NCI-H2029 treated with DMSO at 0.1 percent for 48 hours (cell line): ENCODE measurements at places on chromosomes 12 and 14.

- no peak for DNase-seq
These were observed 356 bp downstream of the OR4Q2 start for GRCh38 chr14:20002319-20002718.

DNA sequence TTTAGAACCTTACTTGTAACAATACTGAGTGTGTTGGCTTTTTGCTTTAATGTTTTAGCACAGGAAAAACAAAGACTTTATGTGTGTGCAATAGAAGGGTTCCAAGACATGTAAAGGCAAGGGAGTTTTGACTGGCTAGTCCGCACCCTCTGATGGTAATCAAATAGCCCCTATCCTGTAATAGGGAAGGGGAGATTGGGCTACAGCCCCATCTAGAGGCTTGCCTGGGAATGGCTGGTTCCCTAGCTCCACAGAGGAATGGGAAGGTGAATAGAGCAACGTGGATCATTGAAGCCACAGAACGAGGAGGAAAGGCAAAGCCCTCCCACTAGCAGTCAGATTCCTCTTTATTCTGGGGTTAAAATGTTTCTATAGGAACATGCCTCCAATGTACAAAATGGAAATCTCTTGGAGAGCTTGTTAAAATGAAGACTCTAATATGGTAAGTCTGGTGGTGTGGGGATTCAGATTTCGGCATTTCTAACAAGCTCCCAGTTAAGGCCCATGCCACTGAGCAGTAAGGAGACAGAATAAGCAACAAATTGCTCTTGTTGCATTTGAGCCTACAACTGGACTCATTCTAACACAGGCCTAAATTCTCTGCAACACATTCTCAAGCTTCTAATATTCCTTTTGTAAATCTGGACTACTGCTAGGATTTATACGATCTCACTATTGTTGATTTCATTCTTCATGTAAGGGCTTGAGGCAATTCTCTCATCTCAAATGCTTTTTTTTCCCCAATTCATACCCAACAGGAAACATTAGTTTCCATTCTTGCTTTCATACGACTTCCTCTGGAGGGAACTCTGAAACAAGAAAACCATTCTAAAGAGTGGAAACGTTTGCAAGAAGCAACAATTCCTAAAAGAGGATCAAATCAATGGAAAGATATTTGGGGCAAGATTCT, 57.1 kb downstream of the NIN start:
- DNase-seq: peak; percentile 40

- no peak for DNase-seq
These were observed 615.1 kb downstream of the CCER1 start for GRCh38 chr12:90339837-90340236.

GRCh38 chr12:125652681-125653080, 587.4 kb downstream of the AACS start:
- DNase-seq: no peak

DNA sequence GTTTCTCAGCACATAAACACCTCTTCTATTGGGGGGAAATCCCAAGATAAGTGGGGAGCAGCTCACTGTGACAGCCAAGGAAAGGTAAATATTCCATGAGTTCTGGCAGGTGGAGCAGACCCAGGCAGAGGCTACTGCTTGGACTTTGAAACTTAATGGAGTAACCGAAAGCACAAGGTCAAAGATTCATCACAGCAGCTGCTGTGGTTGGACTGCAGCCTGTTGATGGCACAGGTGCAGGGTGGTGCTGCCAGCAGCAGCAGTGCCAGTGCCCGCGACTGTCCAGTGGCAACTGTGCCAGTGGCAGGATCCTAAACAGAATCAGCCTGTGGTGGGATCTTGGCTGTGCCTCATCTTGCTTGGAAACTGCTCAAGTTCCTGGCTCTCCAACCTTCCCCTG, 81.4 kb upstream of the ARID2 start:
- DNase-seq: no peak

DNA sequence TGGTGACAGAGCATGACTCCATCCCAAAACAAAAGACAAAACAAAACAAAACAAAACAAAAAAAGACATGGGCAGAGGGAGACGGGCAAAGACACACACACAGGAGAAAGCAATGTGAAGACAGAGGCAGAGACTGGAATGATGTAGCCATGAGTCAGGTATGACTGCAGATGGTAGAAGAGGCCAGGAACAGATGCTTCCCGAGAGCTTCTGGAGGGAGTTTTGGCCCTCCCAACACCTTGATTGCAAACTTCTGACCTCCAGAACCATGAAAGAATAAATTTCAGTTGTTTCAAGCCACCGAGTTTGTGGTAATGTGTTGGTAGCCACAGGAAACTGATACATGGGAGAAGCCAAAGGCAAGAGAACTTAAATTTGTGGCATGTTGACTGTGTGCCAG, 27.1 kb downstream of the VWF start:
- no peak for DNase-seq
